Dermis blood vessel endothelial cell (primary cell): ENCODE measurements at places on chromosomes 4 and X. TPM values are rescaled to one million over a fixed set of nuclear protein-coding genes. Genes with fewer than 3 reads are reported as not detected.

The GAGE13 gene
- not detected in 2 replicates for total RNA-seq

The CSAG1 gene
- not detected in 2 replicates for total RNA-seq

The AMBN gene
- total RNA-seq = not detected in 2 replicates

The PLAC1 gene
- not detected in 2 replicates for total RNA-seq

The TBC1D8B gene
- total RNA-seq = 4.6 and 7.9 TPM in 2 replicates

The TEX13B gene
- not detected in 2 replicates for total RNA-seq

The GPR50 gene
- total RNA-seq = not detected in 2 replicates

The SPON2 gene
- total RNA-seq = 0.65 and 1.5 TPM in 2 replicates

The BST1 gene
- total RNA-seq = 41.0 and 49.0 TPM in 2 replicates

The HTN3 gene
- not detected in 2 replicates for total RNA-seq

The STK32B gene
- 24.2 and 24.6 TPM in 2 replicates for total RNA-seq

The CAPN6 gene
- total RNA-seq = not detected in 2 replicates

The SPARCL1 gene
- total RNA-seq = 158 and 779 TPM in 2 replicates

The DMP1 gene
- total RNA-seq = not detected in 2 replicates

The PABPC5 gene
- total RNA-seq = 1.2 and 2.0 TPM in 2 replicates

The TMEM271 gene
- total RNA-seq = not detected in 2 replicates

The ADH1A gene
- total RNA-seq = not detected in 2 replicates

The ARHGAP6 gene
- 0.17 and 0.19 TPM in 2 replicates for total RNA-seq

The GC gene
- total RNA-seq = 0.05 TPM in 1 of 2 replicates, not detected in the other

The CT47A1 gene
- total RNA-seq = not detected in 2 replicates

The GAGE2A gene
- not detected in 2 replicates for total RNA-seq

The RAB28 gene
- 11.8 and 15.1 TPM in 2 replicates for total RNA-seq

The SPIN2A gene
- total RNA-seq = 0.09 and 0.17 TPM in 2 replicates

The NDP gene
- not detected in 2 replicates for total RNA-seq

The TCEAL7 gene
- 0.28 and 1.2 TPM in 2 replicates for total RNA-seq

The NXF2B gene
- not detected in 2 replicates for total RNA-seq

The AMTN gene
- total RNA-seq = not detected in 2 replicates

The PRICKLE3 gene
- 9.4 and 9.7 TPM in 2 replicates for total RNA-seq

The RIPPLY1 gene
- total RNA-seq = not detected in 2 replicates

The KLKB1 gene
- 0.34 and 0.56 TPM in 2 replicates for total RNA-seq

The TMPRSS11F gene
- total RNA-seq = not detected in 2 replicates

The SUPT20HL2 gene
- total RNA-seq = not detected in 2 replicates

The MFAP3L gene
- 29.8 and 40.4 TPM in 2 replicates for total RNA-seq

The TRAM1L1 gene
- 0.17 and 0.88 TPM in 2 replicates for total RNA-seq

The SORCS2 gene
- total RNA-seq = under 0.01 and 0.05 TPM in 2 replicates

The RTL5 gene
- total RNA-seq = 0.47 and 0.51 TPM in 2 replicates
